Suppressor macrophage treated with lipopolysaccharide for 1 hour (primary cell): ENCODE measurements at places on chromosomes 13 and 19.

GRCh38 chr19:6481541-6482342, at the start of gene DENND1C:
Gene DENND1C, minus strand, starts transcription at chr19:6481787. Its CDS starts 92 bp downstream, at chr19:6481695.
- DNase-seq, result peak; percentile 68

- DNase-seq, result no peak
Observed at GRCh38 chr13:81246556-81246955, 905.6 kb upstream of the SPRY2 start.

DNA sequence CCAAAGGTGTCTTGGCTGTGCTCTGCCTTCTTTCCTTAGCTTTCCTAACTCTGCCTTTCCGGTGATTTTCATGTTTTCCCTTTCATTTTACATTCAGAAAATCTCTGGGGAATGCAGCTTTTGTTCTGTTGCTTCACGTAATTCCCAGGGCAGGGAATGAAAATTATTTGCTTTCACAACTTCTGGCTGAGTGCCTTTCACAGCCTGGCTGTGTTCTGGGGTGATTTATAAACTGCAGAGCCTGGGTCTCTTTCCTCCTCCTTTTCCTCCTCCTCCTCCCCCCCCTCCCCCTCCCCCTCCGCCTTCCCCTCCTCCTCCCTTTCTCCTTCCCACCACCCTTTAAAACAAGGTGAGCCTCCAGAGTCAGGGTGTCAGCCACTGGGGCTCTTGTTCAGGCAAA, 84.3 kb downstream of the RNASEH2B start:
- no peak for DNase-seq

- no peak for DNase-seq
Observed at GRCh38 chr13:70023516-70023915, 84.1 kb upstream of the ATXN8OS start.

GRCh38 chr13:99990126-99990977, 8.8 kb downstream of the ZIC2 start:
- no peak for DNase-seq

GRCh38 chr13:72886272-72887067, 104.5 kb downstream of the PIBF1 start:
- no peak for DNase-seq

- peak; percentile 7 for DNase-seq
Observed at GRCh38 chr13:99894840-99895443, 76.6 kb downstream of the ZIC5 start.

- DNase-seq, result no peak
Observed at GRCh38 chr13:27860743-27861142, 59.1 kb upstream of the PDX1 start.

- no peak for DNase-seq
Observed at GRCh38 chr13:40640202-40640601, 26.2 kb downstream of the FOXO1 start.

GRCh38 chr13:39603424-39603947, 493 bp upstream of the LHFPL6 start:
- DNase-seq, result peak; percentile 67

GRCh38 chr13:110593430-110594130, 21.8 kb upstream of the NAXD start:
- peak; percentile 85 for DNase-seq

DNA sequence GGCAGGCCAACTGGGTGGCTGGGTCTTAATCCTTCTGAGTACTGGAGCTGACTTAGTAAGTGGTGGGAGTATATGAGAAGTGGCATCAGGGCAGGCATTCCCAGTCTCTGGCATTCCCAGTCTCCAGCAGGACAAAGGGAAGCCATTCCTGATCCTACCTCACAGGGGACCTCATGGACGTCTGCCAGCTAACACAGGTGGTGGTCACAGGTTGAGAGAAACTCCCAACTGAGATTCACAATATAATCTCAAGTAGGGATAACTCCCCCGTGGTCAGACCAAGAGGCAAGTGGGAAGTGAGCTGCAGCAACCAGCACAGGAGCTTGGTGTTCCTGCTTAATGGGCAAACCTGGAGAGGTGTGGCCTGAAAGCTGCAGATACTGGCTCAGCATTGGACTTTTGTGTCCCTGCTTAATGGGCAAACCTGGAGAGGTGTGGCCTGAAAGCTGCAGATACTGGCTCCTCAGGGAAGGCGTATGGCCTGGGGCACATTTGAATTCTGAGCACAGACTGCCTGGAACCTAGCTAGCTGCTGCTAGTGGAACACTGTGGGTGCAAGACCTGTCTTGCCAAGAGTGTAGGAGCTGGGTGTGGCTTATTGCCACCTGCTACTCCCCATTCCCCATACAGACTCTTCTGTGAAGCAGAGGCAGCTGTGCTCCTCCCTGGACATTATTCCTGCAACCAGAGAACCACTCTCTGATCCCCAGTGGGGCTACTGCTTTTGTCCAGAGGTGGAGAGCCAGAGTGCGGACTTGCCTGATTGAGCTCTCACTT, 25.9 kb upstream of the OR10H2 start:
- no peak for DNase-seq

DNA sequence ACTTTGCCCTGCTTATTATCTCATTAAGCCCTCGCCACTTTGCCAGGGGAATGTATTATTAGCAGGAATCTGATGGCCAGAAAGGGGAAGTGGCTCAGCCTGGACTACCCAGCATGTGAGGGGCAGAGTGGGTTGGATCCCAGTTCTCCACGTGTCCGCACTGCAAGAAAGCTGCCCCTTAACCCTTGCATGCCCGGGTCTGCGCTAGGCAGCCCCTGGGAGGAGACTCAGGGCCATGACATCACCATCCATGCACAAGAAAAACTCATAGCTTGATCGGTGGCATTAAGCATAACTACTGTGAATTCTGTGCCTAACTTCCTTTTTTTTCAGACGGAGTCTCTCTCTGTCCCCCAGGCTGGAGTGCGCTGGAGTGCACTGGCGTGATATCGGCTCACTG, 8.9 kb downstream of the CACNG8 start:
- DNase-seq, result peak; percentile 84
